ENCODE measurements at places on chromosomes 3 and 15.

- DNase-seq, result no peak
Measured at GRCh38 chr3:1506090-1506489, 413.3 kb downstream of the CNTN6 start.

DNA sequence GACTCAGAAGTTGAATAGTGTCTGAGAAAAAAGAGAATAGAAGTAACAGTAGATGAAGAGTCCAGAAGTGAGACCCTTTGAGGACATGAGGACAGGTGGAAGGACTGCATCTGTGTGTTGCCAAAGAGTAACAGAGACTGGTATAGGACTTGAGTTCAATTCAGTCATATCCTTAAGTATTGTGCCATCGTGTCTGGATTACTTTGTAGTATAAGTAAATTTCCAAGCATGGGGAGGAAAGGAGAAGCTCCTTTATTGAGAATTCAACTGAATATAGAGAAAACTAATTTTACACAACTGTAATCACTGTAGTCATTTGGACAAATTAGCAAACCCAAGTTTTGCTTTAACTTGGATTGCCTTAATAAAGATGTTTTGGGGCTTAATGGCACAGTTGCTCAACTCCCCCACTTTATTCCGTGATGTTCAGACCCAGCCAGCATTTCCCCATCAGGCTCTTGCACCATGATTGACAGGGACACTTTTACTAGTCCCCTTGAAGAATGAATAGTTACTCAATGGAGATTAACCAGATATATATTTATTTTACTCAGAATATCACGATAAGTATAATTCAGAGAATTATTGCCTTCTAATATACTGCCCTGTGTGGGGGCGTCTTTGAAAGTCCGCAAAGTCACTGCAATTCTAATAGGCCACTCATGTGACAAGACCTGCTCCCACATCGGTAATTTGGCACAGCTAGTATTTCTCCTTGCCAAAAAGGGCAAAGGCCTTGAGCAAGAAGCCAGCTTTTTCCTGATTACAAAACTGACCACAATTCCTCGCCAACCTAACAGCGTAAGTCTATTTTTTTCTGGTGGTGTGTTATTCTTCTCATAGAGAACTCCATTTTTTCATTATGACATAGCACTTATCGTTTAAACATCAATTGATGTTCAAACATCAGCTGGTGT lies 61.3 kb downstream of the PPARG start:
- no peak for DNase-seq

DNA sequence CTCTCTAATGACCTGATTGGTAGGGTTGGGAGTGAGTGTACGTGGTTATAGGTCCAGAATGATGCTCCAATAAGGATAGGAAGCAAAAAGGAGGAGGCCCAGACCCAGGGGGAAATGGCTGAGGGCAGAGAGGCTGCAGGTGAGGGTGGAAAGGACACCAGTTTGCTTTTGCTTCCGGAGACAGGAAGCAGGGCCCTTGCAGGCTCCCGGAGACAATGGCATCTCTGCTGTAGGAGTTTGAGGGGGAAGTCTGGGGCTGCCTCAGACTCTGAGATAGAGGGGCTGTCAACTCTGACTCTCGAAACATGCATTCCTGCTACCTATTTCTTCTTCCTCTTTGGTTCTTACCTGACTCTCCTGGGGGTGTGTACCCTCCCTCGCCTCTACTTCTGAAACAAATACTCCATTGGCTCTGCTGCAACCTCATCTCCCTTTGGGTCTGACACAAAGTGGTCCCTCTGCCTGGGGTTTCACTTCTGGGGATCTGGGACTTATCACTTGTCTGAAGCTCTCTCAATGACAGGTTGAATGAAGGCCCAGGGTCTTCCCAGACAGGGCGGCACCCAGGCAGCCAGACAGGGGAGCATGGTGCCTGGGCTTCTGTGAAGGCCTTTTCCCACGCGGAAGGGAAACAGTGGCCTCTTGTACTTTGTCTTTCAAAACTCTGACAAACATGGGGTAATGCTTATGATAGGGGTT lies 61.5 kb downstream of the CHRD start:
- DNase-seq, result no peak

GRCh38 chr3:192980632-192981031 lies 63.0 kb upstream of the MB21D2 start:
- DNase-seq, result no peak

GRCh38 chr3:155991847-155992246 lies 121.4 kb downstream of the GMPS start:
- no peak for DNase-seq

- DNase-seq, result no peak
Measured at GRCh38 chr3:111910806-111911205, 51.7 kb downstream of the PHLDB2 start.

- no peak for DNase-seq
Measured at GRCh38 chr3:147411238-147411814, 2.2 kb downstream of the ZIC1 start.

GRCh38 chr3:156816794-156817645 lies 9.1 kb upstream of the LEKR1 start:
- peak; percentile 25 for DNase-seq

DNA sequence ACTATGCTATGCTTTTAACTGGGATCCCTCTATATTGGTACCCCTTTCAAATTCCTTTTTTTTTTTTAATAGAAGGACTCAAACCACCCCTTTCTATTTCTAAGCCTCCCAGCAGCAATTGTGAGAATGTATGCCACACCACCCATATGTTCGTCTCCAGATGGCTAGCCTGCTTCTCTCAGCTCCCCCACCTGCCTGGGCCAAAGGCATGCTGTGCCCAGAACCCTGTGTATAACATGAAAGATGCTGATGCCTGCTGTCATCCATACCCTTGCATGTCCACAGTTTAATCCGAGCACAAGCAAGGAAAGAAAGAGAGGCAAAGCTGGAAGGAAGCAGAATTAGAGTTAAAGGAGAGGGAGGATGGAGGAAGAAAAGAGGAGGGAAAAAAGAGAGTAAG lies 159.5 kb upstream of the CNTN6 start:
- DNase-seq, result no peak

DNA sequence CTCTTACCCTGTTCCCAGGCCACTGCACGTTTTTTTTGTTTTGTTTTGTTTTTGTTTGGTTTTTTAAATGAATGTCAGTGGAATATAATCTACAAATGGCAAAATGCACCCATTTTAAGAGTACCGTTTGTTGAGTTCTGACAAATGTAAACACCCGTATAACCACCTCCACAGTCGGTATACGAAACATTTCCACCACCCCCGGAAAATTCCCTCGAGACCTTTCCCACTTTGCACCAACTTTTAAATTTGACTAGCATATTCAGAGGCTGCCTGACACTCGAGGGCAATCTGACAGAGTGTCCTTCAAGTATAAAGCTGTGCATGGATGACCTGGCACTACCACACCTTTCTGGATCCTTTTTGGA lies 613 bp upstream of the ARHGEF3 start:
- DNase-seq, result no peak

Data from Jurkat, Clone E6-1 (cell line).